NCI-H774 (cell line): ENCODE measurements at places on chromosomes 1 and 21.

DNA sequence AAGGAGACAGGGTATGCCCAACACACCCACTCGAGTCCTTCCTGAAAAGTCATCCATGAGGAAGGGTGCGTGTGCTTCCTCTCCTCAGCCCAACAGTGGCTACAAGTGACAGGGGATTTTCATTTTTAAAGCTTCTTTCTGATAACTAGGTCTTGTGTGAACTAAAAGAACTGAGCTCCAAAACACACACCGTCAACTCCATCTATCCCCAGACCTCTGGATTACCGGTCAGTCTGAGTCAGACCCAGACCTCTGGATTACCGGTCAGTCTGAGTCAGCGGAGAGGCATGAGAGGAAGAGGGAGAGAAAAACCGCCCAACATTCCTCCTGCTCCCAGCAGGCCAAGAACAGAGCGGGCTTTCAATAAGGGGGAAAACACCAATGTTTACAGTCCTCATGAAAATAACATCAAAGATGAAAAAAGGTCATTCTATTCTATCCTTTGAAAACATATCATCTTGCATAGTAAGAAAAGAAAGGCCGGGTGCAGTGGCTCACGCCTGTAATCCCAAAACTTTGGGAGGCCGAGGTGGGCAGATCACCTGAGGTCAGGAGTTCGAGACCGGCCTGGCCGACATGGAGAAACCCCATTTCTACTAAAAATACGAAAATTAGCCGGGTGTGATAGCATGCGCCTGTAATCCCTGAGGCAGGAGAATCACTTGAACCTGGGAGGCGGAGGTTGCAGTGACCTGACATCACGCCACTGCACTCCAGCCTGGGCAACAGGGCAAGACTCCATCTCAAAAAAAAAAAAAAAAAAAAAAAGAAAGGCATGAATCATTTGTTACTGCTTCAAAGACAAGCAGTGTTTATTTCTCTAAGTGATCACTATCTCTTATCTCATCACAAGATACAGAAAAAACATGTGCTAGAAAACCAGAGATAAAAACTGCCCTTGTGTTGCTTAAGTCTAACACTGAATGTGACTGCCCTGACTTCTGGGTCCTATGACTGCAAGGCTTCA is 3.4 kb downstream of the PTTG1IP start:
- DNase-seq = no peak

DNA sequence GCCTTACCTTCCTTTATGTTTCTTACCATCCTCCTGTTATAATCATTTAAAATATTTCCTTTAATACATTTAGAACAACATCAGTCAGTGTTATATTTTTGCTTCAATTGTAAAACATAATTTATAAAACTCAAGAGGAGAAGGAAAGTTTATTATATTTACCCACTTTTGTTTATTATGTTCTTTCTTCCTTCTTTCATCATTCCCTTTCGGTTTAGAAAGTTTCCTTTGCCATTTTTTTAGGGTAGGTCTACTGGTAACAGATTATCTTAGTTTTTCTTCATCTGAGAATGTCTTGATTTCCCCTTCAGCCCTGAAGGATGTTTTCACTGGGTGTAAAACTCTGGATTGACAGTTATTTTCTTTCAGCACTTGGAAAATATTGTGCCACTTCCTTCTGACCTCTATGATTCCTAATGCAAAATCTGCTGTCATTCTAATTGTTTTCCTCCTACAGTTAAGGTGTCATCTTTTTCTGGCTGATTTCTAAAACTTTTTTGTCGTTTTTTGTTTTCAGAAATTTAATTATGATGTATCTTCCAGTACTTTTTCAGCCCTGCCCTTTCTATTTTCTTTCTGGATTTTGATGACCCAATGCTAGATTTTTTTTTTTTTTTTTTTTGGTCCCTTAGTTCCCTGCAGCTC is 25.0 kb downstream of the PTPN22 start:
- DNase-seq = no peak

DNA sequence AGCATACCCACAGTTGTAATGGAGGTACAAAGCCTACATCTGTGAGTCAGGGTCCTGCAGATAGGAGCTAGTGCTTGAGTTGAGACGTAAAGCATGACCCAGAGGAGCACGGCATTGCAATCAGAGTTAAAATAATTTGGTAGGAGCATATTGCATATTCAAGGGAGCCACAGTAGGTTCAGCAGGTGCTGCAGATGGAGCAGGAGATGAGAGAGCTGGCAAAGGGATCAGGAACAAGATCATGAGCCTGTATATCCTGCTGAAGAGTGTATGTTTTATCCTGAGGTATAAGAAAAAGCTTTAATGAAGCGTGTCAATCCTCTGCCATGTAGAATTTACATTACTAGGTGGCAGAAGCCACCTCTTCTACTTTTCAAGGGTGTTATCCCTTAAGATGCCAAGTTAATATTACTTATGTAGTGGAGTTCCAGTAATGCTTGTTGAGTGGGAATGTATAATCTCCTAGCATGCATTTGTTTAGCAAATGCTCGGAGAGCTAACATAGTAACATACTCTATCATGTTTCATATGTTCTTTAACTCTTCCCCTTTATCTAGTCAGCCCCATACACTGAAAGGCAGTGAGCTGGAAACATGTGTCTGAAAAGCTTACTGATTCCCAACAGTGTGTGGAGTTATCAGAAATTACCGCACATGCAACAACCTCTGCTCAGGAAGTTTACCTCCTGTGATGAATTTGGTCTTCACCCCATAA is 300.3 kb downstream of the GRIK1 start:
- DNase-seq = no peak

- DNase-seq = no peak
Measured at GRCh38 chr1:236691348-236691747, 5.0 kb downstream of the ACTN2 start.

GRCh38 chr1:37892151-37893047 is 33.0 kb upstream of the MTF1 start:
- no peak for DNase-seq

DNA sequence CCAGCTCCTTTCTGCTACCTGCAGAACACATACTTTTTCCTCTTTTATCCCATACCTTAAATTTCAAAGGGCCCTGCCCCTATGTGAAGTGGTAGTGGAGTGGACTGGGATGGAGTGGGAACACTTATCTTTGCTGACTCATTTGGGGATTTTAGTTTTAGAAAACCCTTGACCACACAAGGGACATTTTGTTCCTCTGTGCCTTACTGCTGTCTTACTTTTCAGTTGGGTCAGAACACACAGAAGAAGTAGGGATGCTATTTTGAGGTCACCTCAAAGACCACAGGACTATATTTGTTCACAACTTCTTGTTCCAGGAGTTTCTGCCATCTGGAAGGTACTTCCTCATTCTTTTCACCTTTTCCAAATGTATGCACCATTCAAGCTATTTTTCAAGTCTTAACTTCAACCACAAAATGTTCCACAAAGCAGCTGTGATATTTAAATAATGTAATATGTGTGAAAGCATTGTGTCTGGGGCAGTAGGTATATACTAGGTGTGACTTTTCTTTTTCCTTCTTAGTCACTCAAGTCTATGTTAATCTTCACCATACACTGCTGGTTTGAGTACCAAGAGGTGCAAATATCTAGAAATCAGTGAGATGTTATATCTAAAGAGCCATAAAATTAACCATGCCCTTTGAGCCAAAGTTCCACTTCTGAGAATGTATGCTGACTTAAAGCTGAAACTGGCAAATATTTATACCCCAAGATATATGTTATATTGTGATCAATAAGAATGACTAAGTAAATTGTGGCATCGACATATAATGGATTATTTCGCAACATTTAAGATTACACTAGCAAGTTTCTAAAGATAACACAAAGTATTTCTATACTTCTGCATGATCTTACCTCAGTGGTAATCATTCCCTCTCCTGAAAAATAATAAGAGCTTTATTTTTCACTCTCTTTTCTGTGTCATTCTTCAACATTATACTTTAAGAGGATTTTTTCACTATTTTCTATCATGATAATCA is 308.5 kb downstream of the MRPL39 start:
- no peak for DNase-seq

GRCh38 chr1:246318622-246319021 is 188.5 kb downstream of the SMYD3 start:
- no peak for DNase-seq

GRCh38 chr21:27339902-27340301 is 373.0 kb upstream of the ADAMTS5 start:
- DNase-seq = no peak

DNA sequence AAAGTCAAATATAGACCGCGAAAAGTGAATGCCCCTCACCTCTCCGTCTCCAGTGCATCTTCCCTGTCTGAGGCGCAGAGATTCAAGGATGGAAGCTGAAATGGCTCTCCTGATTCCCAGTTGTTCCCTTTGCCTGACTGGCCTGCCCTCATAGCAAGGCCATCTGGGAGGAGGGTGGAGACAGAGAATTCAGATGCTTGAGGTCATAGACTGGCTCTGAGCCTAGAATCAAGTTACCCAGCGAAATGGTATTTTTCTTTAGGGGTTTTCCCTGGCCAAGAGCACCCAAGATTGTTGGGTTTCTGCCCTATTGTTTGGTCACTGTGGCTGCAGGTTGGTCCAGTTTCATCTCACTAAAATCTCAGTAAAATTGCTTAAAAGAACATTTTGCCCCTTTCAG is 7.2 kb downstream of the METTL13 start:
- no peak for DNase-seq

- DNase-seq = no peak
Measured at GRCh38 chr1:36885540-36886357, 148.6 kb downstream of the GRIK3 start.

GRCh38 chr1:36095760-36096405 is 7.2 kb downstream of the ADPRS start:
- DNase-seq = no peak

DNA sequence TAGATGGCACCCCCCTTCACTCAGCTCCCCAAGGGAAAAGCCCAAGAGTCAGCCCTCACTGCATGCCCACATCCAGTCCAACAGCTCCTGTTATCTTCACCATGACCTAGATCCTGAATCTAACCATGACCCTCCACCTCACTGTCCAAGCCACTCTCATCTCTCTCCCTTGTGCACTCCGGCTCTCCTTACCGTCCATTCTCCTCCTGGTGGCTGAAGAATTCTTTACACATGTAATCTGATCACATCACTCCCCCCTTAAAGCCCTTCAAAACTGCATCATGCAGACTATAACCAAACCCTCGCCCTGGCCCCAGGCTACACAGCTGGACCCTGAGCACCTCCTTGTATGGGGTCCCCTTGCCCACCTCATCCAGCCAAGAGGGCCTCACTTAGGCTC is 14.0 kb upstream of the PAQR7 start:
- no peak for DNase-seq

DNA sequence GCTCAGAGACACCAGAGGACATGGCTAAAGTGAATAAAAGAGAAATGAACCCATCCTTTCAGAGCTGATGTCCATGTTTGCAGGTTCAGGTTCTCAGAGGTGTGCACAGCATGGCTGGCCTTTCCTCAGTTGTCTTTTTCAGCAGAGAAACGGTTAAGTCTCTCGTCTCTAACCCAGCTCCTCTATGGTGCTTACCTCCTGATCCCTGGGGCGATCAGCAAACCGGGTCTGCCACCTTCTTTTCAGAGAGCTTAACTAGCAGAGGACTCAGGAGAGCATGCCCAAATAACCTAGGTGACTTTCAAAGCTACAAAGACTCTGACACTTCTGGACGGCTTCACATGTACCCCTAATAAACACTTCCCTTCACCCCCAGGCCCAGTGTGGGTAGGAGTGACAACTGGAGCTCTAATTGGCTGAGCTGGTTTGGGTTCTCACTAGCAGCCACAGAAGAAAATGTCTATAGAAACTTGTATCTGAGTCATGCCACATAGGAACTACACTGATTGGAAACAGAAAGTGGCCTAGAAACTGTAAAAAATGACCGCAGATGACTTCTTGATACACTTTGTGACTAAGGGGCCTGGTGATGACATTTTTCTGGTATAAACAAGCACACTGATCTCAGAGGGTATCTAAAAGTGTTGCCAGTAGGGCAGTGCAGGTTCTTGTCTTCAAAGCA is at the start of gene AIM2:
Gene AIM2, minus strand, starts transcription at position 329 of the 682 bp plus-strand sequence. CDS start 3,267 bp downstream, outside the sequence.
- DNase-seq = no peak

DNA sequence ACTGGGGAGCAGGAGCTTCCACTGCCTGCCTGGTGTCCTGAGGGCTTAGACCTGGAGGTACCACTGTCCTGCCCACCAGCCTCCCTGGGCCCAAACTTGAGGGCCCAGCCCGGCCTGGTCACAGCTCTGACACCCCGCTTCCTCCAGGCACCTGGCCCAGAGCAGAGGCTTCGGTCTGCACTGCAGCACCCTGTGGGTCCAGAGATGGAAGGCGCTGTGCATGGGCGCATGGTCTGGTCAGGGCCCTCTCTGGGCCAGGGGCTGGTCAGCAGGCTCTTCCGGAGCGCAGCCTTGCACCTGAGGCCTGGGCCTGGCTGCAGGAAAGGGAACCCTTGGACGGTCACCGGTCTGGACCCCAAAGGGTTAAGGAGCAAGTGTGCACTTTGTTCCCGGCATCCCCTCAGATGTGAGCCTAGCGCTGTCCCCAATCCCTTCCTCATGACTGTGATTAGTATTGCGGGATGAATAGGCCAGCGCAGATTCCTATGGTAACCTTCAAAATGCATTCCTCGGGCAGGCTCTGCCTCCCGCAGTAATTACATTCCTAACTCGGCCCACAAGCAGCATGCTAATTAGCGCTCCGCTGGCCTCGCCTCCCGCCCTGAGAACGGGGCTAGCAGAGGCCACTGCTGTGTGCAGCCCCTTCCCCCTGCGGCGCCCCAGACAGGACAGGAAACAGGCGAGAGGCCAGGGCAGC is 36.3 kb downstream of the PRDM16 start:
- no peak for DNase-seq

DNA sequence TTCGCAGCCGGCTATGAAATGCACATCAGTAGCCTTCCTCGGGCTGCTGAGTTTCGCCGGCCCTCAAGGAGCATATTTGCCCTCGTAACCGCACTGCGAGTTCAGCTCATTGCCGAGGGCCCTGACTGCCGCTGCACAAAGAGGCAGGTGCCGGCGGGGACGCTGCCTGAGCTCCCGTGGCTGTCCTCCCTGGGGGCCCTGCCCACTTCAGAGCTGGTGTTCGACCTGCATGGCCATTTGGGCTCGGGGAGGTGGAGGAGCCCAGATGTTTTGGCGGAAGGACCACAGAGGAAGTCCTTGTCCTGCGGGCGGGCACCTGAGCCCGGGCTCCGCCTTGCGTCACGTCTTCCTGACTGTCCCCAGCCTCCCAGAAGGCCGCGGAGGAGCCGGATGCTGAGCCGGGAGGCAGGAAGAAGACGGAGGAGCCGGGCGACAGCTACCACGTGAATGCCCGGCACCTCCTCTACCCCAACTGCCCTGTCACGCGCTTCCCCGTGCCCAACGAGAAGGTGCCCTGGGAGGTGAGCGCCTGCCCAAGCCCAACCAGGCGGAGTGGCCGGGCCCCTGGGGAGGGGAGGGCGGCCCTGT is 29.9 kb upstream of the LRRC3 start:
- DNase-seq = no peak

DNA sequence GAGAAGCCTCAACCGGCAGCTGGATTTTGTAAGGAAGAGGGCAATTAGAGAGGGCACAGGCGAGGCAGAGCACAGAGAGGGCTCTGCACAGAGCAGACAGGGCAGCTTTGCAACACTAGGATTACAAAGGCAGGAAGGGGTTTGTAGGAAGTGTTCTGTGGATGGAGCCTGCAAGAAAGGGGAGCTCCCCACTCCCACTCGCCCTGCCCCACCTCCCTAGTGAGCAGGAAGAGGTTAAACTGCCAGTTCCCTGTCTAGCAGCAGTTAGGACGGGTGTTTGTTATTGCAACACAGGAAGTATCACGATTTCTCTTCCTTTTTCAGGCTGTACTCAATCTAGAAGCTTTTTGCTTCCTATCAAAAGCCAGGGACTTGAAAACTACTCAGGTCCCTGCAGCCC is 63.3 kb upstream of the LRRC8D start:
- no peak for DNase-seq
